ENCODE measurements at places on chromosomes 1 and 21. TPM values are rescaled to one million over a fixed set of nuclear protein-coding genes. Genes with fewer than 3 reads are reported as not detected.

The KANK4 gene
- not detected for total RNA-seq

The LEMD1 gene
- not detected for total RNA-seq

The FAM72D gene
- total RNA-seq: 0.94 TPM

The HSPA6 gene
- total RNA-seq: 0.75 TPM

The OVAAL gene
- total RNA-seq: 0.09 TPM

The CD247 gene
- total RNA-seq: 0.09 TPM

The AVPR1B gene
- total RNA-seq: not detected

The HHAT gene
- total RNA-seq: 1.4 TPM

The DCST1 gene
- total RNA-seq: not detected

The FAM89A gene
- total RNA-seq: 13.2 TPM

The DISP1 gene
- 1.5 TPM for total RNA-seq

The CLEC20A gene
- not detected for total RNA-seq

The LAX1 gene
- not detected for total RNA-seq

The EDEM3 gene
- total RNA-seq: 63.5 TPM

The SCAF4 gene
- total RNA-seq: 4.0 TPM

The MYBPH gene
- total RNA-seq: not detected

The CCDC27 gene
- not detected for total RNA-seq

The ARHGAP30 gene
- total RNA-seq: not detected

The ANKRD45 gene
- total RNA-seq: not detected

The KRTAP19-7 gene
- not detected for total RNA-seq

The TRIM17 gene
- total RNA-seq: not detected

The CDC42BPA gene
- 82.9 TPM for total RNA-seq

The SYPL2 gene
- not detected for total RNA-seq

The SLFNL1 gene
- total RNA-seq: 0.28 TPM

The HTR1D gene
- 1.5 TPM for total RNA-seq

The SAMD11 gene
- not detected for total RNA-seq

The WNT2B gene
- 8.6 TPM for total RNA-seq

The LAMC2 gene
- total RNA-seq: 0.99 TPM

The HSD3B1 gene
- total RNA-seq: not detected

The CTPS1 gene
- 39.6 TPM for total RNA-seq

The CCDC17 gene
- 0.54 TPM for total RNA-seq

The RAB42 gene
- 0.81 TPM for total RNA-seq

The ENAH gene
- 104 TPM for total RNA-seq

The SELL gene
- total RNA-seq: 0.56 TPM

The CYP4A11 gene
- not detected for total RNA-seq

The HYI gene
- 121 TPM for total RNA-seq

The PAQR7 gene
- 5.5 TPM for total RNA-seq

The FCGR3A gene
- total RNA-seq: not detected

The GBP3 gene
- 33.7 TPM for total RNA-seq

The TTF2 gene
- total RNA-seq: 13.1 TPM

The CELA3B gene
- total RNA-seq: not detected

The HEYL gene
- not detected for total RNA-seq

The FCRLB gene
- 1.3 TPM for total RNA-seq

The PRSS38 gene
- total RNA-seq: not detected

The CAPN9 gene
- total RNA-seq: not detected

The PDZK1IP1 gene
- total RNA-seq: not detected

The IFNAR2 gene
- total RNA-seq: 10.7 TPM

The KLHDC7A gene
- not detected for total RNA-seq

The CD1E gene
- total RNA-seq: not detected
